Eye (tissue), 1 donor: ENCODE measurements at places on chromosomes 4 and X.

DNA sequence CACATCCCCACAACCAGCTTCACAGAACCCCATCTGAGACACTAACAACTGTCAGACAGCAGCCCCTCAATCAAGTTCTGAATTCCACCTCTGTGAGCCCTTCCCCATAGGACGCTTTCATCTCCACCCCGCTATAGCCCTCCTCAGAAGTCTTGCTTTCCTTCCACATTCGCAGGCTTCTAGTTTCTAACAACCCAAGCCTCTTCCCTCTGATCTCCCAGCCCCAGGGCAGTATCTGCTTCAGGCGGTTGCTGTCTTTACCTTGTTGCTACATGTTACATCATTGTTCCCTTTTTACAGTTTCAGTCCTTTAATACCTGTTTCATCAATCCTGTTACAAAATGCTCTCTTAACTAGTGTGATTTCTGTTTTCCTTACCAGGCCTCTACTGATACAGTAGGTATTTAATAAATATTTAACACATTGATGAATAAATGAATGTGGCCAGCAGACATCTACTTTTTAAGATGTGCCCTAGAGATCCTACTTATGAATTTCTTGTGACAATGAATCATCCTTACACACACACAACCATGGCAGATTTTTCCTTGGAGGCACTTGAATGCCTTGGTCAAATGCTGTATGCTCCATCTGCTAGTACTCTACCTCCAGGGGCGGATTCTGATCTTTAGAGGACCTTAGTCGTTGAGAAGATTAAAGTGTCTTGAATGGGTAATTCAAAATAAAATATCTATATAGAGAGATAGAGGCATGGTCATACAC is 164.7 kb upstream of the SLIT2 start:
- DNase-seq = no peak

- DNase-seq = no peak
These were observed 14.9 kb upstream of the UBE2NL start for GRCh38 chrX:143869018-143869417.

- DNase-seq = no peak
These were observed 55.6 kb downstream of the CLDN34 start for GRCh38 chrX:10022580-10023245.

GRCh38 chr4:94160774-94161173 is 46.9 kb upstream of the SMARCAD1 start:
- no peak for DNase-seq

DNA sequence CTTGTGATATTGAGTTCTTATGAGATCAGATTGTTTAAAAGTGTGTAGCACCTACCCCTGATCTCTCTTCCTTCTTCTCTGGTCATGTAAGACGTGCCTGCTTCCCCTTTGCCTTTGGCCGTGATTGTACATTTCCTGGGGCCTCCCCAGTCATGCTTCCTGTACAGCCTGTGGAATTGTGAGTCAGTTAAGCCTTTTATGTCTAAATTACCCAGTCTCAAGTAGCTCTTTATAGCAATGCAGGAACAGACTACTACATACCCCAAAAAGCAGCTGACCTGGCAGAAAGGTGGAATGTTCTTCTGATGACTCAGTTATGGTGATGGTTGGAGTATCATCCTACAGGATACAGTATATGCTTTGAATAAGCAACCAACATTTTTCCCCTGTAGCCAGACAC is 11.4 kb upstream of the MCUB start:
- DNase-seq = no peak

DNA sequence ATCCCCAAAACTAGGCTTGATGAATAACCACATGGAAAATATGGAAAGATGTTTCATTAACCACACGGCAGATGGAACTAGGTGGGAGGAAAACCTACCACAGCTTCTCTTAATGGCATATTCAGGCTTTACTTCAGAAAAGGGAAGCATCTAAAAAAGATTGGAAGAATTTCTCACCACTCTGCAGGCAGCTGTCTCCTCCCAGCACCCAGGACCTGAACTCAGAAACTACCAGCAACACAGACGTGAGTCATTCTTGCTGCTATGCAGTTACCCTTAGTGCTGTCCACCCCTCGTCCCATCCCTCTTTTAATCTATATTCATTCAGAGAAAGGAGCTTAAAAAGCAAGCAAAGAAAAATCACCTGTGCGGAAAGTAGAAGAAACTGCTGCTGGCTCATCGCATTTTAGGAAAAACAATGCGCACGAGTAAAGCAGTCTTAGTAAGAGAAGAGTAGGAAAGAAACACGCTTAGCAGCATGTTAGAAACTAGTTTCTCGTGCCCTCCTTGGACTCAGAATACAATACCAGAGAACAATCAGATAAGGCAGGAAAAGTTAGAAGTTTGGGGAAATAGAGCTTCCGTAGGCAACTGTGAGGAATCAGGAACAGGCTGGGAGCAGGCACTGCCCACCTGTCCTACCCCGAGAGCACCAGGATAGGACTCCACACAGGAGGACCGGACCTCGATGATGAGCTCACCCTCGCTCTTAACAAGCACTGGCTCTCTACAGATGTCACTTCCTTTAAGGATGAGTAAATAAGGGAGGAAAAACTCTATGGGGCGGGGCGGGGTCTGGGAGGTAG is 48.1 kb upstream of the ENPP6 start:
- no peak for DNase-seq

DNA sequence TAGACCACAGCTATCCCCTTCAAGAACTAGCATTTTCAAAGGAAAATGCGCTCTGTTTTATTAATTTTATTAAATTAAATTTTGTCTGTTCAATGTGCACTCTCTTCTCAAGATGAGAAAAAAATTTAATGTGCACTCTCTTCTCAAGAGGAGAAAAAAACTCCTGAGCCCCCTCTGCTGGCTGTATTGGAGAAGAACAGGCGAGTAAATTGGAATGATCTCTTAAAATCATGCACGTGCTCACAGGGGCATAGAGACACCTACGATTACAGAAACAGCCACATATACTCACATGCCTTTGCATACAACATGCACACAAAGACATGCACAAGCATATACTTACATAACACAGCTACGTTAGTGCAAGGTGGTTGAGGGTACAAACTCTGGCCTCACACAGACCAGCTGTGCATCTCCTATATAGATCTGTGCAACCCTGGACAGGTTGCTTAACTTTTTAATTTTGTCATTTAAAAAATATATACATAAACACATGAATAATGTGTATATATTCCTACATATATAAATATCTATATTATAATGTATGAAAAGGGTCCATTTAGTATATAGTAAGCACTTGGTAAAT is 176.2 kb upstream of the CXorf66 start:
- DNase-seq = peak; percentile 79

DNA sequence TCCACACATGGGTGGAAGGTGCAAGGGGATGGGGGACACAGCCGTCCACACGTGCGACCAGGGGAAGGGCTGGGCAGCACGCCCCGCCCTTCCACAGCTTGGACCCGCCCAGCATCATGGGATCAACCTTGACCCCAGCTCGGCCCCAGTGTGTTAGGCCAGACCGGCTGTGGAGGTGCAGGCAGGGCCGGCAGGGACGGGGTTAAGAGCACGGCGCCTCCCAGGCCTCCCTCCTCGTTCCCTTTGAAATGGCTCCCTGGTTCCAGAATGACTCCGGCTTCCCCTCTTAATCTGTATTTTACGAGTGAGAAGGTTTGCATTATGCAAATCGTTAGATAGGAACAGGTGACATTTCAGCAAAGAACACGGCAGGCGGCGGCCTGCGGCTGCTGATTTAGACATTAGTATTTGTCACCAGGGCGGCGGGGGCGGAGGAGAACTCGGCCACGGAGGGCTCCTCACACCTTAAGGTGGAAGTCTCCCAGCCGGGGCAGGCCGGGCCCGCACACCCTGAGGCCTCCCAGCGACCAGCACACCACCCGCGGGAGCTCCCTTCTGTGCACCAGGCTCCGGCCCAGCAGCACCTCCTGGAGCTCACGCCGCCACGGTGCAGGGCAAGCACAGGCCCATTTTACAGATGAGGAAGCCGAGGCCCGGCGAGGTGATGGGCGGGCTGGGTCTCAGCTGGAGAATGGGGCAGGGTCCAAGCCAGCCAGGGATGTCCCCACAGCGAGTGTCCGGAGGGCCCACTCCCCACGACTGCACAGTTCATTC is 116.1 kb downstream of the FAM53A start:
- no peak for DNase-seq

DNA sequence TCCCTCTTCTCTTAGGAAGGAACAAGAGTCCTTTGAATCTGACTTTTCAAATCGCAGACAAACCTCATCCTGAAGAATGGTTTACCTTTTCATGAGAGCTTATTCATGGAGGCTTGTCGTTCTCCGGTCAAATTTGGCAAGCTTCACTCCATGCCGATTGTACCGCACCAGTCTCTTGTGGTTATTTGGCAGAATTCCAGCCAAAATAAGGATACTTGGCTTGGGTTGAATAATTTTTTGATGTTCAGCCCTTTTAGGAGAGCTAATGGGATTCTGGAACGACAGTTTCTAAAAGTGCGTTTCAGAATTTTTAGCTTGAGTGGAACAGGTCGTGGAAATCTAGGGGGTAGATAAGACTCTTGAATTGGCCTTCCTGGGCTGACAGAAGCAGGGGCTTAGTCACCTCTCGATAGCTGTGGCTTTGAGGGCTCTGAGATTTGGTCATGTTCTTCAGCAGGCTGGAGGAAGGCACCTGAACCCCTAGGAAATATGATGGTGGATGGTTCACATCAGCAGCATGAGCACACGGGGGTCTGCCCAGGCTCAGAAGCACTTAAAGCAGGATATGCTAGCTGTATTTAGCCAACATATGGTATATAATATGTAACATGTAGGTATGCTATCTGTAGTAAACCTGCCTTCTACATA is 1.5 kb downstream of the KLHL2 start:
- no peak for DNase-seq

DNA sequence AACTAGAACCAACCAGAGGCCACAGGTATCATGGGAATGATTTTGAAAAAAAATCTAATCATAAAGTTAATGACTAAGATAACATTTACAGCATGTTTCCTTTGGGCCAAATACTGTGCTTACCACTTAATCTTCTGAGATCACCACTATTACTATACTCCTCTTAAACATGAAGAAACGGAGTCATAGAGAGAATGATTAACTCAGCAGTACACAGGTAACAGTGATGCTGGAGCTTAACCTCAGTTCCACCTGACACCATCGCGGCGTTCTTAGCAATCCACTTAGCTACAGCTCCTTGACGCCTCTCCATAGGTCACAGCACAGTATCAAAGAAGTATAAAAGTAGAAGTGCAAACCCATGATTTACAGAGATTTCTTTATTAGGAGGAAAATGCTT is 592.6 kb upstream of the SLIT2 start:
- no peak for DNase-seq

- no peak for DNase-seq
These were observed 219.9 kb downstream of the CHIC2 start for GRCh38 chr4:53844551-53844950.

GRCh38 chr4:67700116-67700737 is 728 bp downstream of the UBA6 start:
- no peak for DNase-seq

GRCh38 chr4:962231-963208 is 10.8 kb downstream of the DGKQ start:
- DNase-seq = no peak

DNA sequence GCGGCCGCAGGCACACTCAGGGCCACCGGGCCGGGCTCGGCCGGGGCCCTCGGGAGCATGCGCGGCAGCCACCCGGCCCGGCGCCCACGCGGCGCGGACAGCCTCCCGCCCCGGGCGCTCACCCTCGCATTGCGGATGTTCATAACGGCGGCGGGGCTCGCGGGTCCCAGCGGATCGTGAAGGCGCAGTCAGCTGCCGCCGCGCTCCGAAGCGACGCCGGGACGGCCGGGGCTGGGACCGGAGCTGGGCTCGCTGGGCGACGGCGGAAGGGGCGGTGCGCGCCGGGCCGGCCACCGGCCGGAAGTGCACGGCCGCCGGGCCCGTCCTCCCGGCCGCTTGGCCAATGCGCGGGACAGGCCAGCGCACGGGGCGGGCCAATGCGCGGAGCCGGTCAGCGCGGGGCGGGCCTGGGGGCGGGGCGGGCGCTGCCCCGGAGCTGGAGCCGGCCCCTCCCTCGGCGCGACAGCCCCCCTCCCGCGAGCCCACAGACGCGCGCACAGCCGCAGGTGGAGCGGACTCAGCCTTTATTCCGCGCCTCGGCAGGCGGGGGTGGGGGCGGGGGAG is at the start of gene NAA10:
TSS of gene NAA10 (minus strand) at position 276 of the 564 bp plus-strand sequence. CDS start at position 143, 133 bp downstream.
- DNase-seq = peak; percentile 74

DNA sequence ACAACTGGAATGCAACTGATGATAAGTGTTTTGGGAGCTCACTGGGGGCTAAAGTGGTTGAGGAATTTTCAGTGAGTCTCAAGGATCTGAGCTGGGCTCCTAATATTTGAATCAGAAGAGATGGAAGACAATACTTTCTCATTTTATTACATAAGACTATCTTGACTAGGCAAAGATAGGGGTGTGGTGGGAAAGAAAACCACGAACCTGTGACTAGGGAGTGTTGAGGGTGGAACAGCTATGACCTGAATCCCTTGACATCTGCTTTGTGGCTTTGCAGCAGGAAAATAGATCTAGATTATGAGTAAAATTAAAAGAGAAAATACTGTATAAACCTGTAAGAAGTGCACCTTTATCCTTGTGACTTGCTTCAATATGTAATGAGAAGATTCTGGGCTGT is 295.1 kb upstream of the TEX13A start:
- no peak for DNase-seq

DNA sequence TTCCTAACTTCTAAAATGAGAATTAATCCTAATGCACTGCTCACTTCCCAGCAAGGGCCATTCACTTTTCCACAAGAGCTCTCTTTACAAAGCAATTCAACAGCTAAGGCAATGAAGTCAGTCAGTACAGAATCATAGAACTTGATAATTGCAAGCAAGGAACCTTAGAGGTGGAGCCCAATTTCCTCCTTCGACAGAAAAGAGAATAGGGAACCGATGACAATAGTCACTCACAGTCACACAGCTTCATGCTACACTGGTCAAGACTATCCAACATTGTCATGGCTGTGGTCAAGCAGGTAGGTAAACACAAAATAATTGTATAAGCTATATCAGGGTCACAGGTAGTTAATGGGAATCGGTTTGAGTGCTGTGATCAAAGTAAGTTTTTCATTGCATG is 90.0 kb downstream of the ELOVL6 start:
- DNase-seq = no peak

DNA sequence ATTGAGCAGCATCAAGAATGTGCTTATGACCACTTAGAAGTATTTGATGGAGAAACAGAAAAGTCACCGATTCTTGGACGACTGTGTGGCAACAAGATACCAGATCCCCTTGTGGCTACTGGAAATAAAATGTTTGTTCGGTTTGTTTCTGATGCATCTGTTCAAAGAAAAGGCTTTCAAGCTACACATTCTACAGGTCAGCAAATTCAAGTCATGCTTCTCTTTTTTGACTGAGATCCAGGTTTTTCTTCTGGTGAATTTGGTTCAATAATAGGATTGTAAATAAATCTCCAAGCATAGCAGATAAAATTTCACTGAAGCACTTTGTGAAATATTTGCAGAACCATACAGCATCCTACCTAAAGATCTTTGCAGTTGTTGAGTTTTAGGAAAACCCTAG is 218.1 kb downstream of the TLL1 start:
- no peak for DNase-seq

DNA sequence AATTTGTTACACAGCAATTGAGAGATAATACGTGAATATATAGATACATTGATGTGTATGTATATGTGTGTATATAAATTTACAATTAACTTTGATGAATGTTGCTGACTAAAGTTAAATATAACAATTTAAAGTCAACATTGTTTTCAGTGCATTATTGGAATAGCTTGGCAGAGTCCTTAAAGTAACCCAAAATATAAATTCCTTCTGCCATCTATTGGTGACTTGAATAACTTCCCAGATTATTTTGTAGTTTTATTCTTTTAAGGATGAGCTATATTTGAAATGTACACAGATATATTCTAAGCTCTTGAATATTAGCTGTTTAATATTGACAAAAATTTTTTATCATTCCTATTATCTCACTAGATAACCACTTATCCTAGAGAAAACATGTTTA is 298.2 kb upstream of the FSTL5 start:
- peak; percentile 22 for DNase-seq
